ENCODE measurements at places on chromosomes 3 and 15. TPM values are rescaled to one million over a fixed set of nuclear protein-coding genes. Genes with fewer than 3 reads are reported as not detected.
A peak's percentile ranks its signal among the peaks of the same experiment; 100 is the strongest.

DNA sequence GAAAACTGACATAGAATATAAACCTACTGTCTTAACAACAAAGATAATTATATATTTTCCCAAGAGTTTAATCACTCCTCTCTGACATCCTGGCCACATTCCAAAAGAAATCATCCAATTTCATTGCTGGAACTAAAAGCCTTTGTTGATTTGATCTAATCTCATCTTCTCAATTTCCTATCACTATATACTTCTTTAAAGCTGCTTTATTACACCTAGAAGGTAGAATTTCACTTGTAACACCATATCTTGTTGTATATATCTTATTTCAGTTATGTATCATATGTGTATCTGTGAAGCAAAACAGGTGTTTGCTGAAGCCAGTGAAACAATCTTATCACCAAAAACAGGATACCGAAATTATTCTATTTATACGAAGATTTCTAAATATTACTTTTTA lies 740.2 kb downstream of the ROBO1 start:
- H3K4me1 ChIP-seq, result no peaks in the 10 kb centered on the region
- no peaks in the 10 kb centered on the region for H3K27me3 ChIP-seq
- no peak overlapping the region for H3K27ac ChIP-seq
- DNase-seq, result no peak
- no peak overlapping the region for H3K4me3 ChIP-seq
- no peaks in the 10 kb centered on the region for H3K36me3 ChIP-seq

DNA sequence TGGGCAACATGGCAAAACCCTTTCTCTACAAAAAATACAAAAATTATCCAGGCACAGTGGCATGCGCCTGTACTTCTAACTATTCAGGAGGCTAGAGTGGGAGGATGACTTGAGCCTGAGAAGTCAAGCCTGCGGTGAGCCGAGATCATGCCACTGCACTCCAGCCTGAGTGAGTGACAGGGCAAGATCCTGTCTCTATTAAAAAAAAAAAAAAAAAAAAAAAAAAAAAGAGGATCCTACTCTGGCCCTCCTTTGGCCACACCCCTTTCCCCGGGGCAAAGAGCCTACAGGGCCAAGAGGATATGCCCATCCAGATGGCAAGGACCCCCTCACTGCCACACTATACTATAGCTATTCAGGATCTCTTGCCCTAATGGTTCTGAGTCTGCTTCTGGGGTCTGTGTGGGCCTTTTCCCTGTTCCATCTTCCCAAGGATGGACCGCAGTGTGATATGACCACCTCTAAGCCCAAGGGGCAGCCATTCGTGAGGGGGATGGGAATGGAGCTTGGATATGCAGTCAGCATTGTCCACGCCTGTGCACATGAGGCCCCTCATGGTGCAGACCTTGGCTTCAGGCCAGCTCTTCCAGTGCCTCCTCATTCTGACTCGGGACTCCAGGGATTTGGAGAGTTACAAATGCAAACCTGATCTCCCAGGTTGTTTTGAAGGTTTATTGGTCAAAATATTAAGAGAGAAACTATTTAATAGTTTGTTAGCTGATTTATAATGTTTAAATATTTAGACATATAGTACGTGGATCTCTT lies 7.3 kb downstream of the TYRO3 start:
- H3K4me3 ChIP-seq, result no peak overlapping the region
- H3K4me1 ChIP-seq, result peaks cover 18% of the 10 kb centered on the region
- peaks cover 17% of the 10 kb centered on the region for H3K36me3 ChIP-seq

SPINK8 gene
- total RNA-seq, result not detected

DNA sequence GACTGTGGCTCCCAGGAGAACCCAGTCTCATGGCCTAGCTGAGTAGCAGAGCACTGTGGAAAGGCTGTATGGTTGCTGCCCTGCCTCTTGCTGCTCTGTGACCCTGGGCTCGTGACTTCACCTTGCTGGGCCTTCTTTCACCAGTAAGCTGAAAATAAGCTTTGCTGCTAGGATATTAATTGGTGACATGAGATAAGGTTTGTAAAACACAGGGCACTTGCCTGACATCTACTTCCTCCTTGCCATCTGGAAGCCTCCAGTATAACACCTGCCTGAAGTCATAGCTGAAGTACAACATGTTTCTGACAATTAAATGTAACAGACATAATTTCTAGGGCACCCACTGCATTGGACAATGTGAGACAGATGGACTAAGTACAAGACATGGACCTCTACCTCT lies 53.6 kb downstream of the CLEC3B start:
- no peak overlapping the region for H3K4me3 ChIP-seq
- H3K27me3 ChIP-seq, result no peaks in the 10 kb centered on the region
- peak overlapping the region; percentile 20 for H3K27ac ChIP-seq
- no peak for DNase-seq
- H3K36me3 ChIP-seq, result no peaks in the 10 kb centered on the region

GRCh38 chr3:172177046-172177445 lies 137.7 kb downstream of the FNDC3B start:
- H3K4me1 ChIP-seq, result peaks cover 86% of the 10 kb centered on the region
- H3K4me3 ChIP-seq, result no peak overlapping the region
- no peaks in the 10 kb centered on the region for H3K36me3 ChIP-seq
- H3K27ac ChIP-seq, result peak overlapping the region; percentile 35

HYKK gene
- total RNA-seq, result 7.6 TPM

SLC27A2 gene
- not detected for total RNA-seq

- H3K36me3 ChIP-seq, result no peaks in the 10 kb centered on the region
- no peaks in the 10 kb centered on the region for H3K4me1 ChIP-seq
- no peak overlapping the region for H3K27ac ChIP-seq
- peaks cover 24% of the 10 kb centered on the region for H3K27me3 ChIP-seq
- no peak overlapping the region for H3K4me3 ChIP-seq
- DNase-seq, result no peak
Observed at GRCh38 chr3:73299184-73299691, 237.8 kb downstream of the EBLN2 start.

GCSAM gene
- total RNA-seq, result 0.73 TPM

DNA sequence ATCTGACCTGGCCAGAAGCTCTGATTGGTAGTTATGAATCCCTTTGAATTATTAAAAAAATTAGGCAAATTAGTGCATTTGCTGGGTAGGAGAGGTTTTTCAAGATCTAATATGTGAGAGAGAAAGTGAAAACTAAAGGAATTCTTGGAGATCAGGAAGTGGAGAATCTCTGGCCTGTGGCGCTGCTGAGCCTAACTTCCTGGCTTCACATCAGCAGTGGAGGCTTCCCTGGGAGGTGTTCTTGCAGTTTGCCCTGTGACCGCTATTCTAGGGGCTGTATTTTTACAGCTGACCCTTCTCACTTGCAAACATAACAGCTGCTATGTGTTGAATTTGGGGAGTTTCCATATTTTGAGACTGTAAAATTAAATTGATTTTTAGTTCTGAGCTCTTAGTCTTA lies 166.4 kb downstream of the ATG7 start:
- H3K4me1 ChIP-seq, result peaks cover 13% of the 10 kb centered on the region
- H3K4me3 ChIP-seq, result no peak overlapping the region
- H3K27ac ChIP-seq, result no peak overlapping the region
- no peaks in the 10 kb centered on the region for H3K27me3 ChIP-seq
- no peaks in the 10 kb centered on the region for H3K36me3 ChIP-seq
- DNase-seq, result peak; percentile 58

DNA sequence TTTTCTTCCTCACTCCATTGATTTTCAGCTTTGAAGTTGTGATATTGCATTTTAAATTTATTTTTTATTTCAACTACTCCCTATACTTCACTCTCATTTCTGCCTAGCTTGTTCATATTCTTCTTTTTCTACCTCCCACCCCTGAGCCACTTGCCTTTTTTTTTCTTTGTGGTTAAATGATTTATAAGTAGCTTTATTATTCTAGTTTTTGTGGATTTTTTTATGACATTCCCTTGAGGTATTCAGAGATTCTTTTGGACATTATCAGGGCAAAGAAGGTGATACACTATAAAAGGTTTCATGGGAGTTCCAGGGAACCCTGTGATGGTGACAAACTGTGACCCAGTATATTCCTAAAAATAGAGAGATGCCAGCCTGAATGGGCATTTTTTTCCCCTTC lies 3.3 kb downstream of the C15orf61 start:
- no peaks in the 10 kb centered on the region for H3K27me3 ChIP-seq
- no peak for DNase-seq
- no peak overlapping the region for H3K27ac ChIP-seq
- peaks cover 25% of the 10 kb centered on the region for H3K36me3 ChIP-seq

GRCh38 chr15:45401665-45402161 lies 23.4 kb upstream of the GATM start:
- no peak for DNase-seq
- H3K4me1 ChIP-seq, result peaks cover 43% of the 10 kb centered on the region
- H3K36me3 ChIP-seq, result peaks cover 16% of the 10 kb centered on the region
- H3K27ac ChIP-seq, result peak overlapping the region; percentile 84
- peak overlapping the region; percentile 64 for H3K4me3 ChIP-seq
- no peaks in the 10 kb centered on the region for H3K27me3 ChIP-seq

DNA sequence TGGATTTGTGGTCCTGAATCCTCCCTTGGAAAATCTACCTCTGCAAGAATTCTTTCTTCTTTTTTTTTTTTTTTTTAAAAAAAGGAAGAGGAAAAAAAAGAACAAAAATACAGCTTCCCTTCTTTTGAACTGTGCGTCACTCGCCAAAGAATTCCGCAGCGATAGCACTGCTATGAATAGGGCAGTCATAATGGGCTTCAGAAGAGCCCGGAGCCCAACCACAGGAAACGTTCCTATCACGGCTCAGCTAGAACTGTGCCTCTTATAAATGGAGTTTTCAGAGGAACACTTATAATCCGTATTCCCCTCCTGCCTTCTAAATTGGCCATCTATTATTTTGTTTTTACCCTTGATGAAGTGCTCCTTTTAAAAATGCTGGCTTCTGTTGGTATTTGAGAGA lies 227.7 kb downstream of the ADAMTS17 start:
- H3K4me3 ChIP-seq, result peak overlapping the region; percentile 17
- peak overlapping the region; percentile 71 for H3K27ac ChIP-seq
- H3K27me3 ChIP-seq, result no peaks in the 10 kb centered on the region
- peak; percentile 88 for DNase-seq
- no peaks in the 10 kb centered on the region for H3K36me3 ChIP-seq

GRCh38 chr3:150786791-150787190 lies 23.8 kb upstream of the SIAH2 start:
- H3K36me3 ChIP-seq, result no peaks in the 10 kb centered on the region
- no peak overlapping the region for H3K4me3 ChIP-seq
- no peak overlapping the region for H3K27ac ChIP-seq
- no peaks in the 10 kb centered on the region for H3K4me1 ChIP-seq

DNA sequence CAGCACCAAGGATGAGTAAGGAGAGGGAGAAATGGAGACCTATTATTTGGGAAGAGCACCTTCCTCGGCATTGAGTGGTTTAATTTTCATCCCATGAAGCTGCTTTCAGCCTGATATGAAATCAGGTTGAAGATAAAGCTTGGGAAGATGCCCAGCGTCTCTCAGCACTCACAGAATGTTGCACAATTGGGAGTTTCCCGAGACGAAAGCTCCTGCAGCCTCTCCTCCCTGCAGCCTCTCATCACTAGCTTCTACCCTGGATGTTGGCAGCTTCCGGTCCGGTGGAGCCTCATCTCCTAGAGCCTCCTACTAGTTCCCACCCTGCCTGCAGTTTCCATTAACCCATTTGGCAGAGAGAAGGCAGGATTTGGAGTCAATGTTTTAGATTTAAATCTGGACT lies 40.3 kb downstream of the EDEM1 start:
- peaks cover 5% of the 10 kb centered on the region for H3K27me3 ChIP-seq
- no peak overlapping the region for H3K27ac ChIP-seq
- H3K4me1 ChIP-seq, result no peaks in the 10 kb centered on the region
- no peak overlapping the region for H3K4me3 ChIP-seq
- no peaks in the 10 kb centered on the region for H3K36me3 ChIP-seq

- no peaks in the 10 kb centered on the region for H3K36me3 ChIP-seq
- H3K27ac ChIP-seq, result no peak overlapping the region
- H3K4me1 ChIP-seq, result no peaks in the 10 kb centered on the region
- no peak for DNase-seq
- H3K4me3 ChIP-seq, result no peak overlapping the region
- H3K27me3 ChIP-seq, result no peaks in the 10 kb centered on the region
Observed at GRCh38 chr3:165846056-165846455, 8.8 kb upstream of the BCHE start.
